NCI-H748 treated with DMSO at 0.1 percent for 48 hours (cell line): ENCODE measurements at places on chromosomes 5 and 9.

DNA sequence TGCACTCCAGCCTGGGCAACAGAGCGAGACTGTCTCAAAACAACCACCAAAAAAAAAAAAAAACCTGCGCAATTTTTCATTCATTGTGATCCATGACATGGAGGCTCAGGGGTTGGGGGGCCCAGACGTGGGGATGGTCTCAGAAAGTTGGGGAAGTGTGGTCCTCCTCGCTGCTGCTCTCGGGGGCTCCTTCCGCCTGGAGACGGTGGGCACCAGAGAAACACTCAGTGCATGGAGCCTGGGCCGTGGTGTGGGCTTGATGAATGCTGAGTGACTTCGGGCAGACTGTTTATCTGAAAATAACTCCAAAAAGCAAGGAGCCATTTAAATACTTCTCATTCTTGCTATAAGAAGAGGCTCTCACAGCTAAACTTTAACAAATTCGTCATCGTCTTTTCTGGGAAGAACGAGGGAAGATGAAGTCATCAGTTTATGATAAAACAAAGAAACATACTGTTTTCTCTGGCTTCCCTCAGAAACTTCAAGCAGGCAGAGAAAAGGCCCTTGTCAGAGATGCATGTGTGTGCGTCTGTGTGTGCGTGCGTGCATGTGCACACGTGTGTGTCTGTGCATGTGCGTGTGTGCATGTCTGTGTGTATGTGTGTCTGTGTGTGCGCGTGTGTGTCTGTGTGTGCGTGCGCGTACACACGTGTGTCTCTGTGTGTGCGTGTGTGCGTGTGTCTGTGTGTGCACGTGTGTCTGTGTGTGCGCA is 35.0 kb downstream of the RASGEF1C start:
- no peak for DNase-seq

DNA sequence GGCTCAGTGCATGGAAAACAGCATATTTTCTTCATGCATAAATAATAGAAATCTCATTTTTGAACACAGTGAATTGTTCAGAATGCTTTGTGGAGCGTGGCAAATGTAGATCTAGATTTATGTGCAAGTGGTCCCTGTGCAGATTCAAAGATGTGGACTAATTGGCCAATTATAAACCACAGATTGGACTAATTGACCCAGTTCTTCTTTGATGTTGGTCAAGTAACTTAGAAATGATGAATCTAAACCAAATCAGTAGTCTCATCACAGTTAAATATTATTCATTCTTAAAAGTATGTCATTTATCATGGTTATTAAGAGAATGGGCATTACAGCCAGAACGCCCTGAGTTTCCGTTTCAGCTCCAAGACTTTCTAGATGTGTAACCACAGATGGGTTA is 11.7 kb upstream of the PDE4D start:
- no peak for DNase-seq

GRCh38 chr9:115250621-115251032 is 132.7 kb upstream of the TNC start:
- DNase-seq: no peak

DNA sequence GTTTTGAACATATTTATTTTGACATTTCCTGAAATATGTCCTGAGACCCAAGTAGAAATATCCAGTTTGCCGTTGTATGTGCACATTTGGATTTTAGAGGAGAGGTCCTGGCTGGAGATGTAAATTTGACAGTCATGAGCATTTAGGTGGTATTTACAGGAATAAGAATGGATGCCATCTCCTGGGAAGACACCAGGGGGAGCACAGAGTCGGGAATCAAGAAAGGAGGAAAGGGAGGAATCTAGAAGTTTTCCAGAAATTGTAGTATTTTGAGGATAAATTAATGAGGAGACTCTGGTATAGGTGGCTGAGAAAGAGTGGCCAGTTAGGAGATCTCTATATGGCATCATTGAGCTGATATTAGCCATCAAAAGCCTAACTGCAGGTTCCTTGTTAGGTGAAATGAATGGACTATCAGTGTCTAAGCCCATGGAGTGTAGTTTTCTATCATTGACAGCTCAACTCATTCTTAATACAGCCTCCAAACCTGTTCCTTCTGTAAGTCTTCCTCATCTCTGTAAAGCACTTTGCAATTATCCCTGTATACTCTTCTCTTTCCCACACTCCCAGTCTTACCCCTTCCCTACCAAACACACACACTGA is 7.2 kb downstream of the GAPT start:
- DNase-seq: peak; percentile 18

DNA sequence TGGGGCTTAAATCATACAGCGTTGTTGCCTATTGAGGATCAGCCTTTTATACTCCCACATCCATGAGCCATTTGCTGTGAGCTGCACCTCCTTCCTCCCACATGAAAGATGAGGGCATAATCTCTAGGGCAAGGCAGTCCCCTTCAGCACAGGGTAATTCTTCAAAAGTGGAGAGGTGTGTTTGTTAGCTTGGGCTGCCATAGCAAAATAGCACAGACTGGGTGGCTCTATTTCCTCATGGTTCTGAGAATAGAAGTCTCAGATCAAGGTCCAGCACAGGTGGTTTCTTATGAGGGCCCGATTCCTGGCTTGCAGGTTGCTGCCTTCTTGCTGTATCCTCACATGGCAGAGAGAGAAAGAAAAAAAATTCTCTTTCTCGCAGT is 121.8 kb upstream of the SLC12A2 start:
- DNase-seq: no peak

- no peak for DNase-seq
These were observed 19.6 kb downstream of the TCERG1 start for GRCh38 chr5:146466521-146467349.

DNA sequence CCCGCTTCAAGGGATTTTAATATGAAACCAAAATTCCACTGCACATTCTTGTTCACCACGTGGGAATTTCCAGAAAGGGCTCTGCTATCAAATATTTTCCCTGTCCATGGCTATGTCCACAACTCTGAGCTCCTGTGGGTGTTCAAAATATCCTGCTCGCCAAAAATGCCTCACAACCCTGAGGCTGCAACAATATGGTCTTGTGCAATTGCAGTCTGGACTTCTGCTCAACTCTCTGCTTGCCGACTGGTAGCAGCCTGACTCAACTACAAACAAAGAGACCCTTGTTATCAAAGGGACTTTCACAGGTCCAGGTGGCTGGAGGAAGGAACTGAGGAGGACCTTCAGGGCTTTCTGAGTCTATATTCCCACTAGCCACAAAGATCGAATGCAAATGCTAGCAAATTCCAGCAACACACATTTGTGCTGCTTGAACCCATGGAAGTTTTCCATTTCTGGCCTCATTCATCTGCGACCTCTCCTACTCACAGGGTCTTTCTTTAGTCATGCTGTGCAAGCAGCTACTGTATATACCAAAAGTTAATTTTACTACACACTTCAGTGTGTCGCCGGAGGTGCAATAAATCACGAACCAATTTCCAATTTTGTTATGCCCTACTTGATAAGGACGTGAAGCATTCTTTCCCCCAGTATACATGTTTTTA is 169.2 kb upstream of the SLC30A5 start:
- DNase-seq: no peak

- no peak for DNase-seq
These were observed 110.8 kb downstream of the PSAT1 start for GRCh38 chr9:78407636-78408312.

DNA sequence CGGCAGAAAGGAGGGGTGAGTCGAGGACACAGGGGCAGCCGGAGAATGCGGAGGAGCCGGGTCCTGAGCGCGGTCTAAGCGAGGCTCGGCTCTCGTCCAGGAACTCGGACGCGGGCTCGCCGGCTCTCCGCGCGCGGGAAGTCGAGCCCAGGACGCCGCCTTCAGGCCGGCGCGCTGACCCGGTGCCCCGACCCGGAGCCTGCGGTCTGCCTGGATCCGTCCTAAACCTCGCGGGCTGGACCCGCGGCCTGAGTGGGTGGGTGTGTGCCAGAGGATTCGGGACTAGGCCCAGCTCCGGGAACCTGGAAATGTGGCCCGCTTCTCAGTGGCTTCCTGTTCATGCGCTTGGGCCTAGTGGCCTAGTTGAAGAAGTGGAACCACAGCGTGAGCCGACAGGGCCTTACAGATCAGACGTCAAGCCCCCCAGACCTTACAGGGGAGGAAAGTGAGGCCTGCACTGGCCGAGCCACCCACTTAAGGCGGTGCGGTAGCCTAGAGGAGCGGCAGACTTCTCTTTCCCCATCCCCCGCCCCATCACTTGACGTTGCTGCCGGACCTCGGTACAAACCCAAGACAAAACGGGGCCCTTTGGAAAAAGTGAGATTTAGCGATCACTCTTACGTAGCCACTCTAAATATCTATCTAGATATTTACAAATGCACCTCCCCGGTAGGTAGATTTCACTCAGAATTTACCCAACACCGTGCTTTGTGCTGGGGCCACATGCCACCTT is 1.2 kb downstream of the CDKN2B-AS1 start:
- DNase-seq: peak; percentile 62

- no peak for DNase-seq
These were observed 5.3 kb downstream of the DPYSL3 start for GRCh38 chr5:147504535-147504934.

DNA sequence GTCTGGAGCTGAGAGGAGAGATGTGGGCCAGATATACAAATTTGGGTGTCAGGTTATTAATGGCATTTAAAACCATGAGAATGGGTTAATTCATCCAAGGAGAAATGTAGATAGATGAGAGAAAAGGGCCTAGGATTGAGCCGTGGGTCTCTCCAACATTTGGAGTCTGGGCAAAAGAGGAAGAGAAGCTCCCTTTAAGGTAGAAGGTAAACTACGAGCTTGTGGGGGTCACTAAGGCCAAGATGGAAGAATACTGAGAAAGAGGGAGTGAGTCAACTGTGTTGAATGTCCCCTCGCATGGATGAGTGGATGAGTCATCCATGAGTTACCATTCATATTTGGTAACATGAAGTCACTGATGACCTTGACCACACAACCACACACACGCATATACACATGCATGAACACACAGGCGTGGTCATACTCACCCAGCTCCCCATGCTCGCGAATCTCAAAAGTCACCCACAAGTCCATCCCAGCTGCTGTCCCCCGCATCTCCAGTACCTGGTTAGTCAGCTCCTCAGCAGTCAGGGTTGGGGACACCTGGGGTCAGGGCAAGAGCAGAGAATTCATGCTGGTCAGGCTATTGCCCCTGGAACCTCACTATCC is 6.8 kb upstream of the FCHSD1 start:
- no peak for DNase-seq

DNA sequence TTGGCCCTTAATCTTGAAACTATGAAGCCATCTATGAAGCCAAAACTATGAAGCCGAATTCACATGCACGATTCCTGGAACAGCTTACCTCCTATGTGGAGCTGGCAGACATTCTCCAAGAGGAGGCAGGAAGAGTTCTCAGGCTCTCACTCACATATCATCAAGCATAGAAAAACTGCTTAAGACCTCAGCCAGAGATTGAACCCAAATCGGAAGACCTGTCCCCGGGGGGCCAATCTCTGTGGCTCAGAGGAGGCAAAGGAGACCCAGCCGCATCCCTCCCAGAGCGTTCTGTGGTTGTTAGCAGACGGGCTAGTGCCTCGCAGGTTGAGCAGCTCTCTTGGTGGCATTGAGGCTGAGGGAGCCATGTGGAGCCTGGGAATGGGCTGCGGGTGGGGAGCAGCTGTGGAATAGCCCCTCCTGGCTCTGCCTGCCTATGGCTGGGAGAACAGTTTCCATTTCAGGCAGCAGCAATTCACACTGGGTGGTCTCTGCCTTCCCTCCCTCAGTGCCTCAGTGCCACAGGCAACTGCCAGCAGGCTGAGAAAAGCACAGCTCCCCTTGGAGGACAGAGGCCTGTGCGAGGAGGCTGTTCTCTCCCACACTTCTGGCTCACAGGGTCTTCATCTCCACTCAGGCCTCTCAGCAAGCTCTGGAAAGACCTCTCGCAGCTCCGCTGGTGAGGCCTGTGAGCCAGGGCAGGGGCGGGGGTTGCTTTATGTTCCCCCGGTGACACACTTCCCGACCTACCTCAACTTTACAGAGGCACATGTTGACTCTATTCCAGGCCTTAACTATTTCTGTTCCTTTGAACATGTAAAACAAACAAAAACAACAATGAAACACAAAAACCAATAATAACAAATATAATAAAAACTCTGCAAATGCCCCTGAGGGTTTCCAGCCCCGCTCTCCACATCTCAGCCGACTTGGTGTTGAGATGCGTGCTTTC is 17.4 kb upstream of the TMEM174 start:
- DNase-seq: no peak

DNA sequence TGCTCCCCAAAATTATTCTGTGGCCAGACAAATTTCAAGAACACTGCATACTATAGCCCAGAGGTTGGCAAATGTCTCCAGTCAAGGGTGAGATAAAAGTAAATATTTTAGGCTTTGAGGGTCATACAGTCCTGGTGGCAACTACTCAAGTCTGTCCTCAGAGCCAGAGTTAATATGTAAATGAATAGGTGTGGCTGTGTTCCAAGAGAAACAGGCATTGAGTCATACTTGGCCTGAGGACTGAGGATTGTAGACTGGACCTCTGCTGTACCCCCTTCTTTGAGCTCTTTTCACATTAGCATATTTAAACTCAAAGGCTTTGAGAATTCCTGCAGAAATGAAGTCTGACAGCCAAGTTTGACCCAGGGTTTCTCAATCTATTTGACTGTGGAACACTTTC is 129.2 kb upstream of the PTCH1 start:
- DNase-seq: no peak

DNA sequence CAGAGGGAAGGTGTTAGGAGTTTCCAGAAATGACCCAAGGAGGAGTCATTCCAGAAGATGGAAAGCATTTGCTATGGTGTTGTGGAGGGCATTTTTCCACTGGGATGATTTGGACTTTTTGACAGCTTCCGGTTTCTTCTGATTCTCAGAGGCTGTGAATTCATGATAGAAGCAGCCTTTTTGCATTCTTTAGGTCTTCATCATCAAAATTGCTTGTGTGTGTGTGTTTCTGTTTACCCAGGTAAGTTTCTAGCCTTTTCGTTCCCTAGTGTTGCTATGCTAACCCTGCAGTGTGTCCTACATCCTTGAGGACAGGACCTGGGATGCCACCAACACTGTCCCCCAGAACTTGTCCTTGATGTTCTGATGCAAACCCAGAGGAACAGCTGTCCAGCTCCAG is 19.6 kb downstream of the IRX1 start:
- DNase-seq: no peak

- no peak for DNase-seq
These were observed 1.6 kb downstream of the NPR3 start for GRCh38 chr5:32712481-32713360.

- no peak for DNase-seq
These were observed 21.3 kb downstream of the GPX3 start for GRCh38 chr5:151041577-151042268.

DNA sequence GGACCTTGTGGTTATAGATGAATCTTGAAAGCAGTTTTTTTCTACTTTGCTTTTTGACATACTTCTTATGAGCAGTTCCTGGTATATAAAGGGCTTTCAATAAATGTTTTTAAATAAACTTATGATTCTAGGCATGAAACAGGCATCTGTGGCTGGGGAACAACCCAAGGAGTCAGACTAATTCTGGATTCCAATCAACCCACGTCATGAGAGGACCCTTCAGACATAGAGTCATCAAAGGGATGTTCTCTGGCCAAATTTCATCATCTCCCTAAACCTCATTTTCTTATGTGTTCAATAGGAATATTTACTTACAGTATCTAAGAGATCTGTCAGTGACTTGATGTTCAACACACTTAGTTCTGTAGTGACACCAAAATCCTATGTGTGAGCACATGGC is 243.8 kb upstream of the ZNF462 start:
- DNase-seq: no peak

GRCh38 chr5:2901511-2901910 is 150.0 kb upstream of the IRX2 start:
- no peak for DNase-seq
